ENCODE measurements at places on chromosomes 16 and 17.

GRCh38 chr17:2057760-2058585, 3.1 kb downstream of the HIC1 start:
- DNase-seq: no peak

DNA sequence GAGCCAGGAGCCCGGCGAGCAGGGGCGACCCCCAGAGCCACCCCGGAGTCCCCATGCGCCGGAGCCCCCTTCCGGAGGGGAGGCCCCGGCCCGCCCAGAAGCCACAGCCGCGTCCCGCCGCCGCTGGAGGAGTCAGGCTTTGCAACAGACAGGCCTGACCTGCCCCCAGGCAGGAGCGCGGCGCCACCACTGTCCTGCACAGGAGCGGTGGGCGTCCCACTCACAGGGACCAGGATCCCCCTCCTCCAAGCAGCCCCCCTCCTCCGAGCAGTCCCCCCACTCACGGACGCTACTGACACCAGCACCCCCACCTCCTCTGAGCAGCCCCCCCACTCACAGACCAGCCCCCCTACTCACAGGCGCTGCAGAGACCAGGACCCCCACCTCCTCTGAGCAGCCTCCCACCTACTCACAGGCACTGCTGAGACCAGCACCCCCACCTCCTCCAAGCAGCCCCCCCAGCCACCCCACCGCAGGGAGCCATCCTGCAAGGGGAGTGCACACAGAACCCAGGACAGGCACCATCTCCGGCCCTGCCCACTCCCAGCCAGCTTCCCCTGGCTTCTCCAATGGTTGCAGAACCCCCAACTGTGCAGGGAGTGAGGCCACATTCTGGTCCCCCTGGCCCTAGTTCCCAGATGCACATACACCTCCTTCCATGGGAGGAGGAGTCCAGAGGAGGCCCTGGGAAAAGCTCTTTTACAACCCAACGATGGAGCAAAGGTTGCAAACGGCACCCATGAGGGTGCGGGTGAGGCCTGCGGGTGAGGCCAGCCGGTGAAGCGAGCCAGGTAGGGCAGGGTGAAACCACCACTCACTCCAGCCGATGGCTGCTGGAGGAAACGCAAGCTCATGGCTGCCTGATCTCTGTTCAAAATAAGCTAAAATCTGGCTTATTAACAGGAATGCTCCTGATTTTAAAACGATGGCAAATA, 69.9 kb downstream of the ABR start:
- no peak for DNase-seq

DNA sequence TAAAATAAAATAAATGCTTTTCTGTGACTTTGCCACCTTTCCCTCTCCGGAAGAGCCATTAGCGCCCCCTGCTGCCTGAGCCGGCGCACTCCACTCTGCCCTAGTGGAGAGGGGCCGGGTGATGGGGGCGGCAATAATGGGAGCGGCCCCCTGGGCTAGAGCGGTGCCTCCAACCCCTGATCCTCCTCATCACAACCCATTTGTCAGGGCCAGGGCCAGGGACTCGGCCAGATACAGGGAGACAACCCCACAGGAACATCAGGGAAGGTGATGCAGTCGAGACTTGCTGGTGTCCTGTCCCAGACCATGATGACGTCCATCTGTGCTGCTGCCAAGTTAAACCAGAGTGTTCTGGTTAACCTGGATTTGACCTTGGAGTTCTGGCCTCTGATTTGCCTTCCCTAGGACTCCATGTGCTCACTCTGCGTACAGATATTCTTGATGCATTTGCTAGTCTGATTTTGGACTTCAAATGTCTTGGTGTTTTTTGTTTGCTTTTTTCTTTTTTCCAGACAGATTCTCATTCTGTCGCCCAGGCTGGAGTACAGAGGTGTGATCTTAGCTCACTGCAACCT, 46.1 kb upstream of the BPTF start:
- peak; percentile 20 for DNase-seq

- DNase-seq: peak; percentile 86
Measured at GRCh38 chr17:44331249-44331760, 6.7 kb upstream of the SLC25A39 start.

DNA sequence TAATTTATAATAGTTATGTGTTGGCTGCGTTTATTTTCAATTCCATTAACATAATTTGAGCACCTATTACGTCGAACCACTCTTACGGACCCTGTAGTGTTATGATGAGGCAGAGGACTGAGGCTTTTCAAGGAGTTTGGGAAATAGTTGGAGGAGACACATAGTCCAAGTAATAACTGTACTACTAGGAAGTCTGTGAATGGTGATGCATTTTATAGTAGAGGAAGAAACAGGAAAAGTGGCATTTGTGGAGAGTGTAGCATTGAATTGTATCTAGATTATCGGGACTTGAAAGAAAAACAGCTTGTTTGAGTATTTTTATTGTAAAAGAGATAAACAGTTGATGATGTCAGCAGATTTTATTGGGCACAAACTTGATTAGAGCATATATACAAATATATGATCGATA, 1.7 kb downstream of the NFATC3 start:
- DNase-seq: no peak

GRCh38 chr16:70345840-70346239, 863 bp upstream of the DDX19A start:
- DNase-seq: no peak

- no peak for DNase-seq
Measured at GRCh38 chr17:75341784-75342486, 52.7 kb upstream of the SLC25A19 start.

- no peak for DNase-seq
Measured at GRCh38 chr16:62717026-62717425, 680.8 kb upstream of the CDH8 start.

DNA sequence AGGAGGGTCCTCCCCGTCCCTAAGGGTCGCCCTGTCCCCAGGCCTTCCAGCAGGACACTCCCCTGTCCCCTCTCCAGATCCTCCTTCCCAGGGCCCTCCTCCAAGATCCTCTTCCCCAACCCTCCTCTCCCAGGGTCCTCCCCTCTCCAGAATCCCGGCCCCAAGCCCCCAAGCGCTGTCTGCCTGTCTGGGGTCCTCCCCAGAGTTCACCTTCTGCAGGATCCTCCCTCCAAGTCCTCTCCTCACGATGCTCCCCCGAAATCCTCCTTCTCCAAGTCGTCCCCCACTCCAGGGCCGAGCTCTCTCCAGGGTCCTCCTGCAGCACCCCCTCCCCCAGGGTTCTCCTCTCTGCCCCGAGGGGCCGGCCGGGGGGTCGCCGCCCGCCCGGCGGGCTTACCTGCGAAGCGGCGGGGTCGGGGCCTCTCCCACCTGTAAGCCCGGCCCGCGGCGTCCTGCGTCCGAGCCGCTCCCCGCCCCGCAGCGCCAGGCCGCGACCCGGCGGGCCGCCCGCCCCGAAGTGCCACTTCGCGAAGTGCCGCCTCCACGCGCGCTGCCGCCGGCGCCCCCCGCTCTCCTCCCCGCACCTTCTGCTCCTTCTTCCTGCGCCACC, 678 bp upstream of the BAIAP2 start:
- DNase-seq: no peak

GRCh38 chr16:54335230-54335629, 48.6 kb upstream of the IRX3 start:
- no peak for DNase-seq

GRCh38 chr17:17071531-17072360, 29.5 kb downstream of the MPRIP start:
- no peak for DNase-seq

- no peak for DNase-seq
Measured at GRCh38 chr16:7137560-7138330, 194.9 kb upstream of the RBFOX1 start.

DNA sequence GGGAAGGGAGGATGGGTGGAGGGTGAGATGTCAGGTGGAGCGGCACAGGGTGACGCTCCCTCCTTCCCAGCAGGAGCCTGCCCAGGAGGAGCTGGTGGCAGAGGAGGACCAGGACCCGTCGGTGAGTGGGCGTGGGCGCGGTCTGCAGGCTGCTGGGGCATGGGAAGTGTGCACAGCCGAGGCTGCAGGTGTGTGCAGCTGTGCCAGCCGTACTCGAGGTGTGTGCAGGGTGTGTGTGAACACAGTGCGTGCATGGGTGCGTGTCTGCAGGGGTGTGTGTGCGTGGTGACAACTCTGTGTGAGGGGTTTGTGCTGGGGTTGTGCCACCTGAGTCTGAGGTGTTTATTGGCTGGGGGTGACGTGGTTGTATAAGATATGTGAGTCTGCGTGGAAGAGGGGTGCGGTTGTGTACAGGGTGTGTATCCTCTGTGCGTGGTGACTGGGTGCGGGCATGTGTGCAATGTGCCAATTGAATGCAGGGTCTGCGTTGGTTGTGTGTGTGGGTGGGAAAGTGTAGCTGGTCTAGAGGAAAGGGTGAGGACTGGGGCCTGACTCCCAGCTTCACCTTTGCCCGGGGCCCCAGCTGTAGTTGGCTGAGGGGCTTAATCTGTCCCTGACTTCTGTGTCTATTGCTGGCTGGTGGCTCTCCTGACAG, 670 bp downstream of the TNFSF12 start:
- no peak for DNase-seq

GRCh38 chr17:2724784-2725164, 13.2 kb upstream of the CLUH start:
- peak; percentile 49 for DNase-seq

DNA sequence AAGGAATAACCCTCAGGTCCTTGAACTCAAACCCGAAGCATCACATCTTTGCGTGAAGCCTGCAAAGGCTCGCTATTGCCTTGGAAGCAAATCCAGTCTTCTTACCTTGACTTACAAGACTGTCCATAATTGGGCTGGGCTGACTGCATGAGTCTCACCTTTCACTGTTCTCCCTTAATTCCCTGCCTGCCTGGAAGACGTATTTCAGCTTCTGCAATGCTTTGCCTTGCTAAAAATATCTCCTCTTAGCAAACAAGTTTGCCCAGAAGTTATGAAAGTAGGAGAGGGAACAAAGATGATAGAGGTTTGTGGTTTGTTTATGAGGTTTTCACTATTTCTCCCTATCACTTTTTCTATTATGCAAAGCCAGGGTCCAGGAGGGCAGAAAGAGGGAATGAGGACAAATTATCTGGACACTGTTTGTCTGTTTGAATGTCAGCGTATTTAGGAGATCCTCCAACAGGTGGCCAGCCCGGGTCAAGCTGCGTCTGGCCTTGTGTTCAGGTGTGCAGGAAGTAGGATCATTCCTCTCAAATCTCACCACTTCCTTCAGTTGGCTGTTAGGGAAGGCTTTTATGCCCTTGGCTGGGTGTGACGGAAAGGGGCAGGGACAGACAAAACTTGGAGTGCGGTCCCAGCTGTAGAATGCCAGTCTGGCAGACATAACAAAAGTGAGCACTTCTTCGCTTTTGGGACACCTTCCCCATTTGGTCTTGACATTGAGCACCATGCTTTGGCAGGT, 488.9 kb downstream of the CDH13 start:
- DNase-seq: no peak

DNA sequence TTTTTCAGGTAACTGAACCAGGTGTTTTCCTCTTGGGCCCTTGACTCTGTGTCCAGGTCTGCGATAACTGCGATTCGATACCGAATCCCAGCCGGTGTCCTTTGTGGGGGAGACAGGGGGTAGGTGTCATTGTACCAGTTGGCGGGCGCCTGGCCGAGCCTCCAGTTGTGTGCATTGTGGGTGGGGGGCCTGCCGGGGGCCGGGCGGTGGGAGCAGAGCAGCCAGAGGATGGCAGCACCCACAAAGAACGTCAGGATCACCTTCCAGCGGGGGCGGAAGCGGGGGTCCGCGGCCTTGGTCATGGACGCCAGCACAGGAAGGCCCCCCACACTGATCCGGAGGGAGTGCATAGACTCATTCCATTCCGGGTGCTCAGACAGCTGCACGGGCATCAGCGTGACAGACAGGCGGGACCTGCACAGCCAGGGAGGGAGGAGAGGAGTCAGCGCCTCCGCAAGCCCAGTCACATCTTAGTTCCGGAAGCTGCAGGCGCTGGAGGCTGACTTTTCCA, 12.3 kb downstream of the CANT1 start:
- no peak for DNase-seq

- no peak for DNase-seq
Measured at GRCh38 chr17:17938388-17939107, 33.7 kb downstream of the TOM1L2 start.

GRCh38 chr16:49496656-49497055, 123.1 kb downstream of the C16orf78 start:
- DNase-seq: no peak
